HepG2 (cell line): ENCODE measurements at places on chromosomes 6 and 20. TPM values are rescaled to one million over a fixed set of nuclear protein-coding genes. Genes with fewer than 3 reads are reported as not detected.

CHRNA4 gene
- total RNA-seq: not detected in 2 replicates

GRCh38 chr20:10313701-10314100 lies 95.1 kb downstream of the SNAP25 start:
- no peak for DNase-seq

GRCh38 chr6:163500105-163500504 lies 85.6 kb downstream of the QKI start:
- DNase-seq: no peak

DNA sequence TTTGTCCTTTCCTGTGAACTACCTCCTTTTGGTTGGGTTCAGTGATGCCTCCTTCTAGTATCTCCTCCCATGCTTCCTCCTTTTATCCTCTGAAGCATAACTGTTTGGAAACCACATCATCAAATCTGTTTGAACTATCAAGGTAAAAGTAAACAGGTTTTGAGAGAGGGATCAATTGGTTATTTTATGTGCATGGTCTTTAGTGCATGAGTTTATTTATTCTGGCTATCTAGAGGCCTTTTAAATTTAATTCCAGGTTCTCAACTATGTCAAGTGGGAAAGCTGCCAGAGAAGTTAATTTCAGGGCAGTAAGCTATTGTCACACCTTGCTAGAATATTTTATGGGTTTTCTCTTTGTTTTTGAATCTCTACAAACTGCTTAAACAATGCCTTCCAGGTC lies 54.1 kb downstream of the WASF1 start:
- peak; percentile 2 for DNase-seq

- DNase-seq: no peak
Observed at GRCh38 chr6:166335378-166336302, 6.7 kb downstream of the SFT2D1 start.

DNA sequence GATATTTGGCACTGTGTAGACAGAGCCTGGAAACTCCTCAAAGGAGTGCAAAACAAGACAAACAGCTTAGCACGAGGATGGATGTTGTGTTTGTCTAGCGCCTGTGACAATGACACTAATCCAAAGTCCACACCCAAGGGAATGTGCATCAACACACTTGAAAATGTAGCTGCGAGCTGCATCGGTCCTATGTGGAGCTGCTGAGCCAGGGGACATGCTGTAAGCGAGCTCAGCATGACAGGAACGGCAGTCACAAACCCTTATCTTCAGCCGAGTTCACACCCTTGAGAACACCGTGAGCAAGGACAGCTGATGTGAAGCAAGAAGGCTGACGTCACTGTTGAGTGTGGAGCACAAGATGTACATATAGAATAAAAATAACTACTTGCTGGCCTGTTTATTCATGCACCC lies 684.3 kb downstream of the QKI start:
- peak; percentile 14 for DNase-seq
